ENCODE measurements at places on chromosomes 16 and 17. TPM values are rescaled to one million over a fixed set of nuclear protein-coding genes. Genes with fewer than 3 reads are reported as not detected.

The SALL1 gene
- not detected for polyA plus RNA-seq

The CCL2 gene
- polyA plus RNA-seq, result not detected

The STX1B gene
- 0.07 TPM for polyA plus RNA-seq

The RAB11FIP3 gene
- 1.3 TPM for polyA plus RNA-seq

The HOXB6 gene
- not detected for polyA plus RNA-seq
